Kidney epithelial cell (primary cell): ENCODE measurements at places on chromosomes 4 and X.

DNA sequence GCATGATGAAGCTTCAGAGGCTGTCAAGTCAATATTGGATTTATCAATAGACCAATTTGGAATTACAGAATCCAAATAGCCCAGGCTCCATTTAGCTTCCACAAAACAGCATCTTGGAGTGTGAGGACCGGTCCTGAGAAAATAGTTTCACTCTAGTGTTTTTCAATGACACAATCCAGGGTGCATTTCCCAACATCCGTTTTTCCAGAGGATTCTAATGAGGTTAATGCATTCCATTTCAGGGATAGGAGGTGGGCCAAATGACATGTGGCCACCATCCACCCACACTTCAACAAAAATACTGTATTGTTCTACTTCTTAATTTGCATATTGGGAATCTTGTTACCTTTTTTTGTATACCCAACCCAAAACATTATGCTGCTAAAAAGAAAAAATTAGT is 229.8 kb upstream of the LDB2 start:
- DNase-seq: no peak

DNA sequence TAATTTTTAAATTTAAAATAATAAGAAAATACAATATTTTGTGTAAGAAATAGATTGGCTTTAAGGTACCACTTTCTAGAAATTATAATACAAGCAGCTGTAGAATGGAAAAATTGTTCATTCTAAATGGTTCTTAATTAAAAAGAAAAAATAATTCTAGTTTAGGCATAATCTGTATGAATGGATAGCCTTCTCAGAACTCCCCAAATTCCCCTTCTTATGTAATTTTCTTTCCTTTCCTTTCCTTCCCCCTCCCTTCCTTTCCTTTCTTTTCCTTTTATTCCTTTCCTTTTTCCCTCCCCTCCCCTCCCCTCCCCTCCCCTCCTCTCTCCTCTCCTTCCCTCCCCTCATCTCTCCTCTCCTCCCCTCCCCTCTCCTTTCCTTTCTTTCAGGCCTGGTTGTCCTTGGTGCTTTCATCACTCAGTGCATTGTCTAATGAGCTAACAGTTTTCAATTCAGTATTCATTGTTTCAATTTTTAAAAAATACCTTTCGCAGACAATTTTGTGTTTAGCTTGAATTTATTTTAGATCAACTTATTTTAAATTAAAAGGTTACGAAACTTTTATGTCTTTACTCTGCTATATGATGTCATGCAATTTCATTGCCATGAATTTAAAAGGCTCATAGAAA is 28.8 kb downstream of the LRIT3 start:
- no peak for DNase-seq

GRCh38 chrX:132958091-132958703 is at the start of gene HS6ST2:
TSS of gene HS6ST2 (minus strand) at chrX:132958629.
- DNase-seq: no peak

DNA sequence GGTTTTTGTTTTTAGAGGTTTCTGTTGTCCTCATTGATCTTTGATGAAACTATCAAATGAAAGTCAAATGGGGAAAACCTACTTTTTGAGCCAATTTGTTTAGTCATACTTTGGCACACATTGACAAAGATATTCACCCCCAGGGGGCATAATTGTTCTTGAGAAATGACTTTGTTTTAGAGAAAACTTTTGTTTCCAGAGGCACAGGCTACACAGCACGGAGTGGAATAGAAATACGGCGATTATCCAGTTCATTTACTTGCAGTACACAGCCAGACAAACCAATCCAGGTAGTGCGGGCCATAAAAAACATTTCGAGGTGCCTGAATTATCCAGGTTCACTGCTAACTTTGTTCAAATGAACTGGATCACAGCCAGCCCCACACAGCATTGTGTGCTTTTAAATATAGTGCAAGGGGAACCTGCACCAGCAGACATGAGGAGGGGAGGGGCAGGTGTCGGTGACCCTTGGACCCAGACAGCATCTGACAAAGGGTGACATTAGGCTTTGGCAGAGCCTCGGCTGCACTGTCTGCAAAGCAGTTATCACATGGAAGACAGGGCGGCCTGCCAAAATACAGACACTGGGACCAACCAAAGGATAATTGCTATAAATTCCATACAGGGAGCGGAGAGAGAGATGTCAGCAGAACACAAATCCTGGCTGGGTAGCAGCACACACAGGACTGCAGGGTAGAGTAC is 179.6 kb upstream of the NOCT start:
- DNase-seq: no peak

GRCh38 chr4:188778905-188779304 is 639.7 kb downstream of the TRIML1 start:
- peak; percentile 70 for DNase-seq

- DNase-seq: peak; percentile 60
These were observed 783.0 kb upstream of the AADAT start for GRCh38 chr4:170872794-170873193.
